Activated T-helper 17 cell treated with anti-CD3 and anti-CD28 coated beads, Interleukin-2, amount 50 U/mL, for 72 hours (primary cell): ENCODE measurements at places on chromosomes 1 and 21.

DNA sequence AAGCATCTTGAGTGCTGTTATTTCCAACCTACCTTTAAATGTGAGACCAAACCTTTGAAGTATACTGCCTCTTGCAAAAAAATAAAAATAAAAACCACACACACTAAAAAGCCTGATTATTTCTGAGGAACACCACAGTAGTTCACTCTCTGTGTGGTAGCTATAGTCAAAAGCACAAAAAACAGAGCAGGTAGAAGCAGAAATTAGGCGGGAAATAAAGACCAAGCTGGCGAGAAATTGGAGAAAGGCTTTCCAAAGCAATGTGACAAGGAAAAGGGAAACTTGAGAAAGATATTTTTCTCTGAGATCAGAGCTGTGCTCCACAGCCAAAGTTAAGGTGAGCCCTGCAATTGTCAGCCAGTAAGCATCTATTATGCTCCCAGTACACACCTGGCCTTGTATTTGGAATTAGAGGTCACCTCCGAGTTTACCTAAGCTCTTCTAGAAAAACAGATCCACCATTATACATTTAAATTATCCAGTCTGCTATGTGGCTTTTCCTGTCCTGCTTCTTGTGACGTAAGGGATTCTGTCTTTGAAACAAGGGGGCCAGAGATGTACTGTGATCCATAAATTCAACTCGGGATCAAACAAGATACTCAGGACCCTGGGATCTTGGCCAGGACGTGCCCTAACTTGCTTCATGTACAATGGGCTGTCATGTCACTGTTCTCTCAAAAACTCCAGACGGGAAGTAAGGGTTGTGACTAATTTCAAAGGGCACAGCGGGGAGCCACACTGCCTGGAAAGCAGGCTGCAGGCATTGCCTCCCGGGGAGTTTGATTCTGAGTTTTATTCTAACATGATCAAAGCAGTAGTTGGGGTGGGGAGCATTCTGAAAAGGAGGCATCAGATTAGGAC, 39.8 kb upstream of the RAB4A start:
- ATAC-seq, result no peak

DNA sequence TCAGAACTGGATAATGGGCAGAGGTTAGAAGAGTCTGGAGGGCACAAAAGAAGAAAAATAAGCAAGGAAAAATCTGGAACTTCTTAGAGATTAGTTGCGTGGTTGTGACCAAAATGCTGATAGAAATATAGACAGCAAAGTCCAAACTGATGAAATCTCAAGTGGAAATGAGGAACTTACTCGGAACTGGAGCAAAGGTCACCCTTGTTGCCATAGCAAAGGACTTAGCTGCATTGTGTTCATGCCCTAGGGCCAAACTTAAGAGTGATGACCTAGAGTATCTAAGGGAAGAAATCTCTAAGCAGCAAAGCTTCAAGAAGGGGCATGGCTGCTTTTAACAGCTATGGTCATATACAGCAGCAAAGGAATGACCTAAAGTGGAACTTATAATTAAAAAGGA, 180.0 kb downstream of the TTLL7 start:
- no peak for ATAC-seq

GRCh38 chr1:226408285-226409184, 642 bp upstream of the PARP1 start:
- ATAC-seq, result no peak

DNA sequence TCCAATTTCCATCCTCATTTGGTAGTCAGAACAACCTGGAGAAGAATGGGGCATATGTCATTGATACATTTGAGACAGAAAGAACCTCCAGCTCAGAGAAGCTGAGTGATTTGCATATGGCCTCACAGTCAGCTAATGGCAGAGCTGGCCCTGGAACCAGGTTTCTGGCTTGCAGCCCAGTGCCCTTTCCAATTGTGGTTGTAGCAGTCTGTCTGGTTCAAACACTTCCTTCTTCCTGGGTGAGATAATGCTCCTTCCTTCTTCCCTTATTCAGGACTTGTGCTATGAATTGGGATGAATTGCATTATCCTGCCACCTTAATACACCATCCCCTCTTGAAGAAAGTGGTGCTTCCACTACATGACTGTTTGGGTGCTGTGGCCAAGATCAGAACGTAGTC, 24.2 kb downstream of the SLC5A9 start:
- ATAC-seq, result no peak

- ATAC-seq, result no peak
Observed at GRCh38 chr1:23249787-23250454, 32.6 kb upstream of the HTR1D start.
